A549 treated with AZD2906 at 1 μM for 4 hours (cell line): ENCODE measurements at places on chromosomes 4 and X. TPM values are rescaled to one million over a fixed set of nuclear protein-coding genes. Genes with fewer than 3 reads are reported as not detected.

The ATP1B4 gene
- total RNA-seq: not detected in 5 replicates

The S100P gene
- 81.1 to 187 TPM (median 178 TPM) in 5 replicates for total RNA-seq

The MAEA gene
- total RNA-seq: 58.8 to 63.0 TPM (median 62.1 TPM) in 5 replicates

The LRP2BP gene
- total RNA-seq: 0.08 to 0.14 TPM (median 0.10 TPM) in 5 replicates

The CFAP299 gene
- total RNA-seq: 0.15 TPM in 1 of 5 replicates, not detected in the others

The CENPVL1 gene
- total RNA-seq: not detected in 5 replicates

The UGDH gene
- 146 to 274 TPM (median 157 TPM) in 5 replicates for total RNA-seq

The C4orf46 gene
- total RNA-seq: 6.9 to 8.7 TPM (median 7.7 TPM) in 5 replicates

The PAGE2 gene
- total RNA-seq: not detected in 5 replicates

The TIGD4 gene
- 0.07 to 0.31 TPM (median 0.15 TPM) in 5 replicates for total RNA-seq

The FNIP2 gene
- 5.2 to 8.1 TPM (median 6.6 TPM) in 5 replicates for total RNA-seq

The GAGE12D gene
- total RNA-seq: not detected in 5 replicates

The SMIM10 gene
- 0.06 to 0.19 TPM (median 0.11 TPM) in 4 of 5 replicates, not detected in the other for total RNA-seq

The VGLL1 gene
- total RNA-seq: not detected in 5 replicates

The CXorf49 gene
- not detected in 5 replicates for total RNA-seq

The SORCS2 gene
- total RNA-seq: 3.3 to 4.9 TPM (median 4.7 TPM) in 5 replicates

The CT45A2 gene
- not detected in 5 replicates for total RNA-seq
